Lung microvascular endothelial cell (primary cell): ENCODE measurements at places on chromosomes 2 and 18.

DNA sequence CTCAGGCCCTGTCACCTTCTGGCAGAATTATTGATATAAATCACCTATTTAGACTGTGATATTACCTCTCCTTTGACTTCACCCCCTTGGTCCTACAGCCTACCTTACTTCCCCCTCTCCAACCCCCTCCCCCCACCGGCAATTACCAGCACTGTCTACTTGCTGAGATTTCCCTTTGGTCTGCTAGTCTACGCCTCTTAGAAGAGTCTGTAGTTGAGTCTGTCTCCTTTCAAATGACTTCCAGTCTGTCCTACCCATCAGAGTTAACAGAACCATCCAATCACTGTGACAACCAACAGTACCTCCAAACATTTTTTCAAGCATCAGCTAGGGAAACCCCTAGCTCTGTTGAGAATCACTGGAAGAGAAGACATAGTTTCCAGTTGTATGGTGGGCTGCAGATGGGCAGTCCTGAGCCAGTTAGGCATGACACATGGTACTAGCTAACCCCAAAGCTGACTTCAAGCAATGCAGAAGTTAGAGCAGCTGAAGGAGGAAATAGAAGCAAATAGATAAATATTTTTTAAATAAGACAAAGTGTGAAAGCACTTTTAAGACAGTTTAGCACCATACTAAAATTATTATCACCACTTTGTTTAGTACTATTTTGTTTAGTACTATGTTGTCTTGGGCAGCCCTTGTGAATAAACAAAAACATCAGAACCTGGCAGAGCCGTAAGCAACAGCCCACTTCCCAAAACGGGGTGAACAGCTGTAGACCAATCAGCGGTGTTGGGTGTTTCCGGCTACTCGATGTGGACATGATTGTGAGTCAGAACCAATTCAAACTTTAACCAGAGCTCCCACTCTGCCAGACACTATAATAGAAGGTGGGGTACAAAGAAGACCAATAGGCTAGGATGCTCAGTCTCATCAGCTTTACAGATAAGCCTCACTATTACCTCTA lies 2.7 kb upstream of the ASNSD1 start:
- DNase-seq: no peak

DNA sequence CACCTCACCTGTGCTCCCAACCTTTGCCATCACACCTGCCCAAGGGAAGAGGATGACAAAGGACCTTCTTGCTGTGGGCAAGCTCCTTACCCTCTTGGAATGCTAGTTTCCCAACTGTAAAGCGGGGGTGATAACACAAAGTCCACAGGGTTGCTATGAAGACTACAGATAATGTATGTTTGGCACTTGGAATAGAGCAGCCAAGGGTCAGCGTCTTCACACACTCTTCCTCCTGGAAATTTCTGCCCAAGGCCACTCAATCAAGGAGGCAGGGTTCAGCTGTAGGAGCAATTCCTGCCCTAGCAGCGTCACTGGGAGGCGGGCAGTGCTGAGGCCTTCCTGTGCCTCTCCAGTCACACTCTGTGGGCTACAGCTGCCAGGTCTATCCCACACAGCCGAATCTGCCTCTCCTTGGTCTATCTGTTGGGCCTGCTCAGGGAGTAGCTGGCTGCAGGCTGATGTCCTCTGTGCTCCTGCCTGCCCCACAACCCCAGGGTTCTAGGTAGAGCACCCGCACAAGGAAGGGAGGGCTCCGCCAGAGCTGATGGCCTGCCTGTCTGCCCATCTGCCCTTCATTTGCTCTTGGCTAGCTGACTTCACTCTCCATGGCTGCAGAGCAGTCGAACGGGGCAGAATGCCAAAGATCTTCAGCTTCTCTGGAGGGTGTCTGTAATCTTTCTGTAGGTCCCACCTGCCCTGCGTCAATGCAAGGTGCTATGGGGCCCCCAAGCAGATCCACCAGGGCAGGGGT lies 91.9 kb downstream of the MRO start:
- DNase-seq: no peak

GRCh38 chr2:157782057-157782845 lies 93.9 kb downstream of the ACVR1 start:
- peak; percentile 46 for DNase-seq

GRCh38 chr2:758073-758820 lies 81.0 kb upstream of the TMEM18 start:
- DNase-seq: no peak

GRCh38 chr18:72869226-72870185 lies 1.7 kb upstream of the NETO1 start:
- no peak for DNase-seq

- DNase-seq: peak; percentile 56
Measured at GRCh38 chr2:113791697-113792590, 35.5 kb upstream of the SLC35F5 start.

DNA sequence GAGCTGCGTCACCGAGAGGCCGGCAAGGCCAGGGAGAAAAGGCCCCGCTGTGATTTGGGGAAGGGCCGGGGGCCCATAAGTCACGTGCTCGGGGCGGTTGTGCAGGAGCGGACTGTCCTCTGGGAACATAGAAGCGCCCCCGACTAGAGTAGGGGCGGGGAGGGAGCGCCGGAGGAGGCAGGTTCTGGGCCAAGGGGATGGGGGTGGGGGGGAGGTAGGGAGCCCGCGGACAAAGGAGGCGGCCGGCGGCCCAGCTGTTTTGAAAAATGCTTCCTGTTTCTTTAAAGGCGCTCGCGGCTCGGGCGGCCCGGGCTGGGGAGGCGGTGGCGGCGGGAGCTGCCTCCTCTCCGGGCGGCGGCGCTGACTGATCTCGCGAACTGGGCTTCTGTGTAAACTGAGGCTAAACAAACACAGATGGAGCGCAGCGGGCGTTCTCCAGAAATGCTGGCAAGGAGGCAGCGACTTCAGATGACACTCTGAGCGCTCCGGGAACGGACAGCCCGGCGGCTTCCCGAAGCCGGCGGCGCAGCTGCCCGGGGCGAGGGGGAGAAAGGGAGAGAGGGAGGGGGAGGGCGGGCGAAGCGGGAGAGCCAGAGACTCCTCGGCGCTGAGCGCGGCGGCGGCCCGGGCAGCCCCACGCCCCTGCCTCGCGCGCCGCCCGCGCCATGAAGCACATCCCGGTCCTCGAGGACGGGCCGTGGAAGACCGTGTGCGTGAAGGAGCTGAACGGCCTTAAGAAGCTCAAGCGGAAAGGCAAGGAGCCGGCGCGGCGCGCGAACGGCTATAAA lies at the start of gene ATOH8:
TSS of gene ATOH8 (plus strand) at position 467 of the 788 bp plus-strand sequence. CDS start at position 666, 199 bp downstream.
- DNase-seq: peak; percentile 69

DNA sequence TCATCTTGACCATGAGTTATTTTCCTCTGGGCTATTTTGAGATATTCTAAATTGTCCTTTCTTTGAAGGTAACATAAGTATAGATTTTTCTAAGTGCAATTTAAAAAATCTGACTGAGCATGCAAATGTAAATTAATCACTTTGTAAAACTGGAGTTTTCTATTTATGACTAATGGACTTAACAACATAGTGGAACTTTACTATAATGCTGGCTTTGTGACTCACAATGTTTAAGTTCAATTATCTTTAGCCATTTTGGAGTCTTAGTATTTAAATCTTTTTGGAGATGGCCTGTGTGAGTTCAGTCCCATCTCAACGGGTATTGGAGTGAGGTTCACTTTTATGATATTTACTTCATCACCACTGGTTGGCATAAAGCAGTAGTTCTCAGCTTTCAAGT lies 35.2 kb upstream of the NOSTRIN start:
- DNase-seq: no peak

DNA sequence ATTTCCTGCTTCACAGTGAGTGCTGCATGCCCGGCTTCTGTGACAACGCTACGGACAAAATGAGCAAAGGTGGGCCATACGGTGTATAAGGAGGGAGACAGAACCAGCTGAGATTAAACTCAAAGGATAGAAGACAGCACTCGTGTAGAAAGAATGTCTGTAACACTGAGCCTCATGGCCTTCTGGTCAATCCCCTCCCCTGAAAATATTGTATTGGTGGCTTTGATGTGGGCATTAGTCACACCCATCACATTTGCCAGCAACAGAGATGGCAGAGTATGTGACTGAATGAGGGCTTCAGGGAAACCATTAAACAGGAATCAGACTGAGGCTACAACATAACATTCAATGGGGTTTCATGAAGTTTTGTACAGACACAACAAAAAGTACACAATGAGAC lies 287.8 kb upstream of the CCDC68 start:
- no peak for DNase-seq

DNA sequence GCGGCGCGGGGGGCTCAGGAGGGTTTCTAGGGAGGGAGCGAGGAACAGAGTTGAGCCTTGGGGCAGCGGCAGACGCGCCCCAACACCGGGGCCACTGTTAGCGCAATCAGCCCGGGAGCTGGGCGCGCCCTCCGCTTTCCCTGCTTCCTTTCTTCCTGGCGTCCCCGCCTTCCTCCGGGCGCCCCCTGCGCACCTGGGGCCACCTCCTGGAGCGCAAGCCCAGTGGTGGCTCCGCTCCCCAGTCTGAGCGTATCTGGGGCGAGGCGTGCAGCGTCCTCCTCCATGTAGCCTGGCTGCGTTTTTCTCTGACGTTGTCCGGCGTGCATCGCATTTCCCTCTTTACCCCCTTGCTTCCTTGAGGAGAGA lies 5.2 kb downstream of the PROC start:
- DNase-seq: no peak

DNA sequence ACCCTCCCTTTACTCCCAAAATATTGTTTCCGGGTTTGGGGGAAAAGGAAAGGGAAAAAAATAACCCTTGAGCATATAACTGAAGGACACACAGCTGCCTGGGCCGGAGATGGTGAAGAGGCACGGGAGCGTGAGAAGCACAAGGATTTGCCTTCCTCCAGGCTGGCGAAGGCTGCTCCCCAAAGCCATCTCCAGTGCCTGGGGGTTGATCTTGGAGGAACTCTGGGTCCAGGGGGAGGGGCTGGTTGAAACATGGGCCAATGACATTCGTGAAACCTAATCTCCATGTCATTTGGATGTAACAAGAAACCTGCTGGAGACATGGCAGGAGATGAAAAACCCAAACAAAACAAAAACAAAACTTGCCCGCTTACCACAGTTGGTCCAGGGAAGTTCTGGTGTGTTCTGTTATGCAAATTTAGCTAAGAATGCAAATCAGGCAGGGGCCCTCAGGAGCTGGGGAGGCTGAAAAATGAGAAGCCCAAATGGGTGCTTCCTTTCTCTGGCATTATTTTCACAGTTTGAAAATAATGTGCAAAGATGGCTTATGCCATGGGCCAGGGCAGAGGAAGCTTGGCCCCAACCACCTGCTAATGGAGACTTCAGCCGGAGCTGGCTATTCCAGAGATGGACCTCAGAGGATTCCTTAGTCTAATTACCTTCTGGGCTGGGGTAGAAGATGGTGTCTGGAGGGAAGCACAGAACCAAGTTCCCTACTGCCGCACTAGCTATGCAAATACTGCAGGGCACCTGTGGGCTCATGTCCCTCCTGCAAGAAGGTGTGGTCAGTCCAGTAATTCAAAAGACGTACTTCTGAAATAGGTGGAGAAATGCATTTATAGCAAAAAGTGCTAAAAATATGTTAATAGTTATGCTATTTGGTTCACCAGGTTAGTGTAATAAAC lies 180.9 kb downstream of the BCL2 start:
- DNase-seq: no peak

DNA sequence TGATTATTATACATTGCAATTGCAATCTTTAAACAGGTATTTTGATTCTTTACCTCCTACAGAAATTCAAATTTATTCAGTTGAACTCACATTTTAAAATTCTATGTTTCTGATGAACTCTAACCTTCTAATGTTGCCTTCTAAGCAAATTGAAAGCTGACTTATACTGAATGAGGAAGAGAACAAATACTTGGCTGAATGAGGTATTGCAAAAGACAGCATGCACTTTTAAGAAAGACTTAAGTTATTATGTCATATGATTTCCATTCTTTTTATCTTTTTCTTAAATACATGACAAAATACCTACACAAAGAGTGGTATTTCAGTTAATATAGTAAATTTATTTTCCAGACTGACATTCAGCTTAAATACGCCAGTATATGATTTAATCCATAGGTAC lies 64.7 kb downstream of the FAM228A start:
- no peak for DNase-seq

DNA sequence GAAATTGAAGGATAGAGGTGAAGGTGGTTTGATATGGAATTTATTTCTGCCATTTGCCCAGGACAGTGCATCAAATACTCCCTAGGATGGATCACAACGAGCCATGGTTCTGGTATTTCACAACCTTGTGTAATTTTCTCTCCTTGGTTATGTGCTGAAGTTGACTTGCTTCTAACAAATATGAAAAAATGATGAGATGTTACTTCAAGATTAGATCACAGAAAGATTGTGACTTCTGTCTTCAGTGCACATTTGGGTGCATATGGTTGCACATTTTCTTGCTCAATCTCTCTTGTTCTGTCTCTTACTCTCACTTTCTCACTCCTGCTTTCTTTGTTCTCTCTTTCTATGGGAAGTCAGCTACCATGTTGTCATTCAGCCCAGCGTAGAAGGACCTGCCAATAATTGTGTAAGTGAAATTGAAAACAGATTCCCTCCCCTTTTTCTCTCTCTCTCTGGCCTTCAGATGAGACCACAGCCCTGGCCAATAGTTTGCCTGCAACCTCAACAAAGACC lies 104.6 kb upstream of the RMDN2 start:
- no peak for DNase-seq

GRCh38 chr2:146561996-146562395 lies 1282.8 kb upstream of the ACVR2A start:
- no peak for DNase-seq

GRCh38 chr2:94992360-94992759 lies 33.1 kb upstream of the MAL start:
- DNase-seq: no peak

GRCh38 chr2:166104773-166105172 lies 23.0 kb downstream of the SCN1A start:
- peak; percentile 25 for DNase-seq

DNA sequence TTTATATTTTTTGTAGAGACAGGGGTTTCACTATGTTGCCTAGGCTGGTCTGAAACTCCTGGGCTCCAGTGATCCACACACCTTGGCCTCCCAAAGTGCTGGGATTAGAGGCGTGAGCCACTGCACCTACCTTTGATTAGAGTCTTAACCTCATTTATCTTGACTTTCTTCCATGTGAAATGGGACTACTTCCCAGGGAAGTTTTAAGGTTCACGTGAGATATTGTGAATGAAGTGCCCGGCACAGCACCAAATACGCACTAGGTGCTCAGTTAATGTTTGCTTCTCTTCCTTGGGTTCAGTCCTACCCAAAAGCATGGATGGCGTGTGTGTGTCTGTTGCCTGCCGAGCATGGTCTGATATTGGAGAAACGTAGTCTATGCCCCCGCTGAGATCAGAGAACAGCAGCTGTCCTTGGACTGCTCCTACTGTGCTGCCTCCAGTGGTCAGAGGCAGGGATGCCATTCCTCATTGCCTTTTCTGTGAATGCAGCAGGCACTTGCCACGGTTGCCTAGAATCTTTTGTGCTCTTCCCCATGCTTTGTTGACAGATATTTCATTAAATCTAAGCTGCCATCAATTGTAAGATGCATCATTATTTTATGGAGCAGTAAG lies 12.3 kb upstream of the TFCP2L1 start:
- peak; percentile 27 for DNase-seq

DNA sequence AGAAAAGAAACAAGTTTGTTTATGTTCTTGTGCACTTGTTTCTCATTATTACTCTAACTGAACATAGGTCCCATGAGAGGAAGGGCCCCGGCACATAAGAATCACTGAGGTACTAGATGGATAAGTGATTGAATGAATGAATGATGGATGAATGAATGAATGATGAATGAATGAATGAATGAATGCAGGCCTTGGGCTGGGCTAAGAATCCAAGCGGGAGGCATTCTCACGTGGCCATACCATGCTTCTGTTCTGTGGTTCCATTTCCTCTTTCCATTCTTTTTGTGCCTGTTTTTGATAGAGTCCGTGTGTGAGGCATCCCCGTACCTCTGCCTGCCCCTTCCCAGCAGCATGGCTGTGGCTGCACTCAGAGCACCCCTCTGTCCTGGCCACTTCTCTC lies 94.8 kb downstream of the SH3BP4 start:
- DNase-seq: no peak

- DNase-seq: no peak
Measured at GRCh38 chr2:37449761-37450296, 105.4 kb downstream of the QPCT start.
